ENCODE measurements at places on chromosomes 6 and 20. TPM values are rescaled to one million over a fixed set of nuclear protein-coding genes. Genes with fewer than 3 reads are reported as not detected.

GRCh38 chr6:169158174-169158573 is 95.5 kb downstream of the THBS2 start:
- peak; percentile 96 for DNase-seq

GRCh38 chr6:112189494-112189893 is 64.9 kb downstream of the LAMA4 start:
- peak; percentile 75 for DNase-seq

- no peak for DNase-seq
Measured at GRCh38 chr20:44532259-44532980, 10.6 kb upstream of the SERINC3 start.

DNA sequence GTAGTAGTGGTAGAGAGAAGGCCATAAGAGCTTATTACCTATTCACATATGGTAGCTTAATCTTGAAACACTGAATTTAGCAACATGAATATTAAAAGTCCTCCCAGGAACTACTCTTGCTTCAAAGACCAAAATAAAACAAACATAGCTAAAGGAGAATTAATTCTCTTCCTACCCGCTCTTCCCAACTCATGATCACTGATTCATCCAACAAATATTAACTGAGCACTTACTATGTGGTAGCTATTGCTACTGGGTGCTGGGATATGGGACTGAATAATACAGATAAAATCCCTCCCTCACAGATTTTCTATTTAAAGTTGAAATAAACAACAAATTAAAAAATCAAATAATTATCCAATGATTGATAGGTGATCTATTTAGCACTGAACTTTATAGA is 287.1 kb downstream of the BTBD9 start:
- DNase-seq = no peak

DNA sequence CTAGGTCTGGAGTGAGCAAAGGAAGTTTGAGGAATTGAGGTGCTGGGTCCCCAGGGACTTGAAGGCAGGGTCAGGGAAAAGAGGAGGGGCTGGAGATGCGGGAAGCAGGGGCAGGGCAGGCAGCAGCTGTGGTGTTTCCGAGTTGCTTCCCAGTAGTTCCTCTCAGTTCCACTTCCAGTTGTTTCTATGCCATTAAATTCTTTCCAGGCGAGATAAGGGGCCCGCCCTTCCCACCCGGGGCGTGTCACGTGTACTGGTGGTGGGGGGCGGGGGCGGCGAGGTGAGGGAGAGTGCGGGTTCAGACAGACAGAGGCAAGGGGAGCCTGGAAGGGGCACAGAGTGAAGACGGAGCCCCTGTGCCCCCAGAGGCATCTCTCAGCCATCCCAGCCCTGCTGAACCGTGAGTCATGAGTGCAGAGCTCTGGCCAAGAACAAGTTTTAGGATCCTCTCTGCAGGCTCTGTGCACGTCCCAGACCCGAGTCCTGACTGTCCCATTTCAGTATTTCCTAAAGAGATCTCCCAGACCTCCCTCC is 977 bp downstream of the TNXB start:
- DNase-seq = peak; percentile 80

The DNAAF9 gene
- 13.3 TPM for total RNA-seq

The GJA10 gene
- not detected for total RNA-seq

The KCNK5 gene
- total RNA-seq = under 0.01 TPM

DNA sequence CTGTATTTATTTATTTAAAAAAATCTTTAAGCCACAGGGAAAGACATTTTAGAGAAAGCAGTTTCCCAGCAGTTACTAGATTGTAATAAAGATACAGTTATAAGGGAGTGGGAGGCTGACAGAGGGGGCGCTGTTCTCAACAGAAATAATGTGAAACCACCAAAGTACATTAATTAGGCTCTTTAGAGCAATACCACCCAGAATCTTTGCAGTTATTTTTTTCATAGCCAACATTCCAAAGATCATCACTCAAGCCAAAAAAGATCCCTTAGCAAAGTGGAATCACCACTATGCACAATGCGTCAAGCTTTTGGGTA is 331.3 kb upstream of the DEFB112 start:
- no peak for DNase-seq

The SAMHD1 gene
- total RNA-seq = 41.8 TPM

The CNR1 gene
- not detected for total RNA-seq

The TSHZ2 gene
- 6.9 TPM for total RNA-seq

DNA sequence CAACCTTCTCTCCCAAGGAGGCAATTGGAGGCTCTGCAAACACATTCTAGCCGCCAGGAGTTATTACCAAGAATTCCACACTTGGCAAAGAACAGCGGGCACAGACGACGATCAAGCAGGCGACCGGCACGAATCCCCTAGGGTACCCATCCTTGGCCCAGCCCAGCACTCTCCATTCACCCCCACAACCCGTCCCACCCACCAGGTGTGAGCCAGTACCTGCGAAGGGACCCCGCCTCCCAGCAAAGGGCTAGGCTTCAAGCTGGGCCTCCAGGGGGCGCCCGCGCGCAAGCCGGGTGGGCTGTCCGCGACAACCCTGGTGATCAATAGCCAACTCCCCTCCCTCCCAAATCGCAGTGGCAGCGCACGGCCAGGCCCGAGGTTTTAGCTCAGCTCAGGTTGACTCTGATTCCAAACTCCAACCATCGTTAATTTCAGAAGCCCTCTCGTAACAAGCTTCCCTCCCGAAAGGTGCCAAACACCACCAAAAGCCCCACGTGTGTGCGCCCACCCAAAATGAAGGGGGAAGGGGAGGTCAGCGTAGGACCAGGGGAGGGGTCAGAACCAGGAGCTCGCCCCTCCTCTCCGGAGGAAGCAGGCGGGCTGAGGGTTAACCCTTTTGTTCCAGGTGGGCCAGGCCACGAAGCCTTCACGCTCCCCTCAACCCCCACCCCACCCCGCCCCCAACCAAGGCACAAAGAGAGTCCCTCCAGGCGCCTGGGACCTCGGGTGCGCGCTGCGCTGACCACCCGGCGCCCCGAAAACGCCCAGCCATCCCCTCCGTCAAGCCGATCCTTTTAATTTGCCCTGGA is 2.1 kb downstream of the SALL4 start:
- peak; percentile 23 for DNase-seq

The PROKR2 gene
- not detected for total RNA-seq

The PRDM1 gene
- 1.4 TPM for total RNA-seq

The ARHGAP40 gene
- not detected for total RNA-seq

The PLCB4 gene
- 0.25 TPM for total RNA-seq

DNA sequence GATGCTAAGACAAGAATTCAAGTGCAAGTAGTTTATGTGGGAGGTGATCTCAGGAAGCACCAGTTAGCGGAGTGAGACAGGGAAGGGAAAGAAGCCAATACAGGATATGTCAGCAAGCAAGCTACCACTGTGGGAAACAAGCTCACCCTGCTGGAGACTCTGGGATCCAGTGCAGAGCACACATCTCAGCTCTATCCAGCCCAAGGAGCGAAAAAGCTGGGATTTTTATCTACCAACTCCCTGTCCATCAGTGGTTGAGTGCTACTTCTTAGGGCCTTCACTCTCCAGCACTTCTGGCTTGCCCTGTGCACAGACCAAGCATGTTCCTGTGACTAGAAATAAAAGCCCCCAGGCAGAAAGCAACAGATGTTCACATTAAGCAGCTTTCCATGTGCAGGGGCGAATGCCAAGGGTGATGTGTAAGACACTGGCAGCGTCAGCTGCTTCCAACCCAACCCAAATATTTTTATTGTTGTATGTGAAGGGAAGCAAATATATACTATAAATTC is 10.8 kb upstream of the RNF24 start:
- DNase-seq = peak; percentile 82

- no peak for DNase-seq
Measured at GRCh38 chr20:1858871-1859270, 36.3 kb upstream of the SIRPA start.

The BACH2 gene
- 0.65 TPM for total RNA-seq

The HELZ2 gene
- 27.0 TPM for total RNA-seq

The FGD2 gene
- not detected for total RNA-seq

The FAM184A gene
- total RNA-seq = 0.74 TPM

DNA sequence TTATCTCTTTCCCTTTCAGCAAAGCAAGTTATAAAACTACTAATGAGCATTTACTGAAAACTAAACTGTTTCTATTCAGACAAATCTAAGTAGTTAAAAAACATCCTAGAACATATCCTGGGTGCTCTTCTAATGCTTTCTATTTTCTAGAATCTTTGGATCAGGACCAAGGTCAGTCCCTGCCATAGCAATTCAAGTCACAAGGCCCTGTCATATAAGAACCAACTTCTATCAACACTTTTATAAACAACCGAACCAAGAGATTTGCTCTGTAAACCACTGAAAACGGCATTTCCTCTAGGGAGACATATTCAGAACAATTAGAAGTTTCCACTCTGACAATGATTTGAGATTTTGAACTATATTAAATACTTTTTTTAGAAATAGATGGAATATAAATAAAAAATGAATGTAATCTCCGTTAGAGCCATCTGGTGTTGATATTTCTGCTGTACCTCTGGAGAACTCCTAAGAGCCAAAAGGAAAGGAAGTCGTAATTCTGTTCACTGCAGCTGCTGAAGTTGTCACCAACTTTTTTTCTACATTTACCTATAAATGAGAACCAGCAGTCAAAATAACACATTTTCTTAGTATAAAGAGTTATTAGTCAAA is 51.4 kb upstream of the LGSN start:
- no peak for DNase-seq

- no peak for DNase-seq
Measured at GRCh38 chr6:18465410-18466154, 78.4 kb downstream of the RNF144B start.

GRCh38 chr6:72646604-72647485 is 25.0 kb downstream of the KCNQ5 start:
- no peak for DNase-seq

The EPB41L1 gene
- total RNA-seq = 13.5 TPM

The LRP11 gene
- total RNA-seq = 74.1 TPM

DNA sequence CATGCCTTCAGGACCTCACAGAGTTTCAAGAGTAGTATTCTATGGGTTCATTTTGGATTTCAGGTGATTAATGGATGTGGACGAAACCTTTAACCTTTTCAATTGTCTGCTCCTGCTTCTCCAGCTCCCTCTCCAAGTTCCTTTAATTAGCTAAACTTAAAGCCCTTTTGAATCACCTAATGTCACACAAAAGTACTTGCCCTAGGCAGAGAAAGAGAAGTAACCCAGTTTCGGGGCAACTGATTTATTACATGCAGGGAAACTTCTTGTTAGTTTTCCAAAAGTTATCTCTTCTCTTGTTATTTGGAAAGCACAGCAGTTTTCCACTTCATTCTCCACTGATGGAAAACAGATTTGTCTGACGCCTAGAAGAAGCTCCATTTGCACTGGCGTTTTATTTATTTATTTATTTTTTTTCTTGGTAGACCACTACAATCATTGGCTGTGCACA is 407.7 kb upstream of the JARID2 start:
- peak; percentile 81 for DNase-seq

The DACT2 gene
- 0.98 TPM for total RNA-seq

GRCh38 chr20:58706975-58707681 is 14.5 kb downstream of the NPEPL1 start:
- no peak for DNase-seq

GRCh38 chr6:135451617-135452190 is 45.8 kb downstream of the AHI1 start:
- DNase-seq = peak; percentile 70

The BPIFB2 gene
- not detected for total RNA-seq

- no peak for DNase-seq
Measured at GRCh38 chr6:160775792-160776580, 73.9 kb downstream of the PLG start.

DNA sequence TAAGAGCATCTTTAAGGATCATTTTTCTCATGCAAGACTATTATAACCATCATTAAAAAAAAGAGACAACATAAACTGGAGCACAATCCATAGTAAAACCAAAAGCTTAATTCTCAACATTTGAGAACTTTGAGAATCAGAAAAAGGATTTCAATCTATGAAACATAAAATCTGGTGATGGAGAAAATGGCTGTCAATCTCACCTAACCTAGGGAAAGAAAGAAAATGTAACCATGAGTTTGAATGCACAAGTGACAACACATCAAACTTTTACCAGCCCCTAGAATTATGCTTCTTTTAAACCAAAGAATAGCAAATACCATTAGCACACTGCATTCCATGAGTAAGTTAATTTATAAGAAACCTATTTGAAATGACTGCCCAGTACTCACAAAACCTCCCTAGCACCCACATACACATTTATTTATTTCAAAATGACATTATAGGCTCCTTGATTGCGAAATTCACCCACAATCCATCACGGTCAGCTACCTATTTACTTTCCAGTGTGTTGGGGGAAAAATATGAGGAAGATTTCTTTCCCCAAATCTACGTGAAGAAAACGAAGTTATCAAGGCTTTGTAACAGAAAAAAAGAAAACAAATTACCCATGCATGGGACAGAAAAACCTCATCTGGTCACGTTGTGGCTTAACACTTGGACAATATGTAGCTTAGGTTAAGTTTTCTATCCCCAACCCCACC is 828 bp downstream of the ASCC3 start:
- DNase-seq = peak; percentile 37

DNA sequence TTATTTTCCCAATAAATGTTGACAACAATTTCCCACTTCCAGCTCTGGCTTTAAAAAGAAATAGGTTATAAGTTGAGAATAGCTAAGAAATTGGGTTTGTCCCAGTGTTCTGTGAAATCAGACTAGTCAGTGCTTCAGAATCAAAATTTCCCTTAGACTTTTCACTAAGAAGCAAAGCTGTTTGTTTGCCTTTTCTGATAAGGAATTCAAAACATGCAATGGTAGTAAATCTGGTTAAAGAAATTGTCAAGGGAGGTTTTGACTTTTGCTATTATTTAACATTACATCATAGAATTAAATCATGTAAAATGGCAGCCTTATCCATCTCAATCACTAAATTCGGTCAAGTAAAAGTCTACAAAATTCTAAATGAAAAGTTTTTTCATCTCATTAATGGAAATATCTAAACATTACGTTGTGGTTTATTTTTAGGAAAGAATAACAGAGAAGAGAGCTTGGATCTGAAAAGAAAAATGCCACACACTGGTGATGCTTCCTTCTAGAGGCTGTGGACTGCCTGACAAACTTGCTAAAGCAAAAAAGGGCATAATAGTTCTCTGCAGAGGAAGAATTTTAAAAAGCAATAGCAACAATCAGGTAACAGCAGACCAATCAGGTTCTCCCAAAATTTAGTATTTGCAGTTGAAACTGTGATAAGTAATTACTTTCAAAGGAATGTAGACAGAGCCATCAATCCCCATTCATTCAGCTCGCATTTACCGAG is 36.4 kb downstream of the PLAGL1 start:
- peak; percentile 25 for DNase-seq

GRCh38 chr20:23666698-23667097 is 22.1 kb downstream of the CST4 start:
- DNase-seq = no peak

DNA sequence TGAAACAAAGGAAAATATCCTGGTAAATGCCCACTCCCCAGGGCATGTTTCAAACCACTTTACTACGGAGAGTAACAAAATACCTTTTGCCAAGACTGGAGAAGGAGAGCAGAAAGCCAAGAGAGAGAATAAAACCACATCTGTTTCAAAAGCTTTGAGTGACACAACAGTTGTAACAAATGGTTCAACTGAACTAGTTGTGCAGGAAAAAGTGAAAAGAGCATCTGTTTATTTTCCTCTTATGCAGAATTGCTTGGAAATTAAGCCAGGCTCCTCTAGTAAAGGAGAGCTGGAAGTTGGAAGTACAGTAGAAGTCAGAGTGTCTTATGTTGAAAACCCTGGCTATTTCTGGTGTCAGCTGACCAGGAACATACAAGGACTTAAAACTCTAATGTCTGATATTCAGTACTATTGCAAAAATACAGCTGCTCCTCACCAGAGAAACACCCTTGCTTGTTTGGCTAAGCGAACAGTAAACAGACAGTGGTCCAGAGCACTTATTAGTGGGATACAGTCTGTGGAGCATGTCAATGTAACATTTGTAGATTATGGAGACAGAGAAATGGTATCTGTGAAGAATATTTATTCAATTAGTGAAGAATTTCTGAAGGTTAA is 2.6 kb downstream of the TDRD6 start:
- DNase-seq = no peak
